Testis (tissue), 5 donors: ENCODE measurements at places on chromosomes 7 and 10.
A peak's percentile ranks its signal among the peaks of the same experiment; 100 is the strongest.

GRCh38 chr10:6586501-6586900, 6.4 kb upstream of the PRKCQ start:
- DNase-seq = no peak

GRCh38 chr10:102613785-102614184, 30.5 kb upstream of the TRIM8 start:
- DNase-seq = no peak

- no peak for DNase-seq
Measured at GRCh38 chr7:50448823-50449222, 1.3 kb downstream of the FIGNL1 start.

DNA sequence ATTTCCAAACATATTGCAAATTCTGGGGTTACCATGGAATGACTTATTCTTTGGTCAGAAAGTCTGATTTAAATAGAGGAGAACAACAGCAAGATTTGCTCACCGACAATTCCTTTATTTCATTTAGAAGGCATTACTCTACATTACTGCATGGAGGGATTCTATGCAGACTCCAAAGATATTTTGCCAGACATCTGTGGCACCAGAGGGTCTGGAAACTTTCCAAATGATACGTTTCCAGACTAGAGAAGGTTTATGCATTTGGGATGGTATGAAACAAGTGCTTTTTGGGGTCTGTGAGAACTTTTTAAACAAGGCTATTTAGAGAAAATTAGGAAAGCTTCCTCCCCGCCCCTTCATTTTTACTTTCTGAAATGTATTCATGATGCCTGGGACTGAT, 125.3 kb downstream of the SAMD9 start:
- DNase-seq = no peak

GRCh38 chr10:69061305-69062161, 26.4 kb upstream of the SRGN start:
- peak; percentile 65 for DNase-seq

DNA sequence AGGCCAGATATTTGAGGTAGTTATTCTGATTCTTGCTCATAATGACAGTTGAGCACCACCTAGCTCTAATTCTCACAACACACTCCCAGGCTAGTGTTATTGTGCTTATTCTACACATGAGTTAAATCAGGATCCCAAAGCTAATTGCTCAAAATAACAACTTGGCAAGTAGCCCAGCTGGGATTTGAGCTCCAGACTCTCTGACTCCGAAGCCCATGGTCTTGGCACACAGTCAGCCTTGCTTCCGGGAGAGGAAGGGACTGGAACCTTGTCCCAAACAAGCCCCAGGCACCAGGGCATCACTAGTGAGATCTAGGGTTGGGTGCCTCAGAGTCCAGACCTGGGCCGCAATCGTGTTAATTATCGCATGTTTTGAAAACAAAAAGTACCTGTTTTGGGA, 101.4 kb downstream of the GPAM start:
- peak; percentile 13 for DNase-seq

- peak; percentile 34 for DNase-seq
Measured at GRCh38 chr7:103343758-103344452, 662 bp downstream of the DNAJC2 start.

- DNase-seq = no peak
Measured at GRCh38 chr10:104077663-104078151, 8.0 kb downstream of the COL17A1 start.

DNA sequence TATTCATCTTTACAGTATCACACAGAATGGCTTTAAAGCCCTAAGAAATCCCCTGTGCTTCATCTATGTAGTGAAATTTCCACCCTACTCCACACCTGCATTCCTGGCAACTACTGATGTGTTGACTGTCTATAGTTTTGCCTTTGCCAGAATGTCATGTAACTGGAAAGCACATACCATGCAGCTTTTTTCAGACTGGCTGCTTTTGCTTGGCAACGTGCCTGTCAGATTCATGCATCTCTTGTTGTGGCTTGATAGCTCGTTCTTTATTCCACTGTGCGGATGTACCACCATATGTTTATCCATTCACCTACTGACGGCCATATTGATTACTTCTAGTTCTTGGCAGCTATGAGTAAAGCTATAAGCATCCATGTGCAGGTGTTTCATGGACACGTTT, 30.6 kb downstream of the RBM17 start:
- no peak for DNase-seq
